Activated CD4-positive, alpha-beta T cell treated with anti-CD3 and anti-CD28 coated beads for 24 hours (primary cell): ENCODE measurements at places on chromosomes 7 and 10.

GRCh38 chr10:69901022-69901421 is 99.3 kb downstream of the COL13A1 start:
- no peak for DNase-seq

DNA sequence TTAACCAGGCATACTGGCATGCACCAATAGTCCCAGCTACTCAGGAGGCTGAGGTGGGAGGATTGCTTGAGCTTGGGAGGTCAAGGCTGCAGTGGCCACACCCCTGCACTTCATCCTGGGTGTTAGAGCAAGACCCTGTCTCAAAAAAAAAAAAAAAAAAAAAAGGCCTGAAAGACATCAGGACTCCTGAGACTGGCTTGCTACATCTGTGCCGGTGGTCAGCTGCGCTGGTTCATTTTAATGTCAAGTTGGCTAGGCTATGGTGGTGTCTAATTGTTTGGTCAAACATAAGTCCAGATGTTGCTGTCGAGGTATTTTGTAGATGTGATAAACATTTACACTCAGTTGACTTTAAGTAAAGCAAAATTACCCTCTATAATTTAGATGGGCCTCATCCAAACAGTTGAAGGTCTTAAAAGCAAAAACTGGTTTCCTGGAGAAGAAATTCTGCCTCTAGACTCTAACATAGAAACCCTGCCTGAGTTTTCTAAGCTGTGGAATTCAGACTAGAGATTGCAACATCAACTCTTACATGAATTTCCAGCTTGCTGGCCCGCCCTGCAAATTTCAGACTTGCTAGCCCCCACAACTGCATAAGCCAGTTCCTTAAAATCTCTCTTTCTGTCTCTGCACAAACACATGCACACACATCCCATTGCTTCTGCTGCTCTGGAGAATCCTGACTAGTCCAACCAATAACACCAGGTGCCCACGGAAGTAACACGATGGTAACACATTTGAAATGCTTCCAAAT is 18.2 kb downstream of the MYOF start:
- no peak for DNase-seq

- peak; percentile 36 for DNase-seq
These were observed 61.0 kb upstream of the TMEM248 start for GRCh38 chr7:66859794-66860645.

GRCh38 chr10:50506861-50507573 is 116.7 kb downstream of the SGMS1 start:
- DNase-seq, result no peak

DNA sequence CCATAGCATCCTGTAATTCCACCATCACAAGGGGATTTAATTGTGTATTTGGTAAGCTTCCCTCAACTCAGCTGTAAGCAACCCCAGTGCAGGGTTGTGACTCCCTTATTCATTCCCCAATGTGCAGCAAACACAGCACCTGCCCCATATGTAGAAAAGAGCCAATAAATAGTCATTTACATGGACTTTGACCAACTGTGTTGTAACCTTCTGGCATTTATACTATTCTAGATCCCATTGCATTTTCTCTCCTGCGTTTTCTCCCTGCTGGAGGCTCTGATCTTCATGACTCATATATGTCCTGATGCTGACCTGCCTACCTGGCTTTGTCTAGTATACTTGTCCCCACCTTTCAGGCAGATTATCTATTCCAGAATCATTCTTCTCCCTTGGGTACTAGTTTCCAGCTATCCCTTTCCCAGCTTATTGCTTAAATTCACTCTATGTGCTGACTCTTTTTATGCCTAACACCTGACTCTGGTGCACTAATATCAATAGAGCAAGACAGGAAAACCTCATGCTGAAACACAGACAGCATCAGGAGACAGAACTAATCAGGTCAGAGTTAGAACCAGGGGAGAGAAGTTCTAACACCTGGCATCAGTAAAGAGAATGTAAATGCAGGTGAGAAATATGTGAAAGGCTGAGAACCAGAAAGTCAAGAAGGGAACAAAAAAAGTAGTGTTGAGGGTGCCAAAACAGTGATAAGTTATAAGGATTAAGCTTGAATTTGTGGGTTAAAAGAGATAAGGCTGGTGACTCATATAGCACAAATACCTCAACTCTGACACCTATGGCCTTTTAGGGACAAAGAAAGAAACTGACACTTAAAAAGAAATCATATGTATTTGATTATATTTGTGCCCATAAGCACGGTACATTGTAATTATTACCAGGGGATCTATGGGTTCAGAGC is 402.7 kb downstream of the IPMK start:
- no peak for DNase-seq

DNA sequence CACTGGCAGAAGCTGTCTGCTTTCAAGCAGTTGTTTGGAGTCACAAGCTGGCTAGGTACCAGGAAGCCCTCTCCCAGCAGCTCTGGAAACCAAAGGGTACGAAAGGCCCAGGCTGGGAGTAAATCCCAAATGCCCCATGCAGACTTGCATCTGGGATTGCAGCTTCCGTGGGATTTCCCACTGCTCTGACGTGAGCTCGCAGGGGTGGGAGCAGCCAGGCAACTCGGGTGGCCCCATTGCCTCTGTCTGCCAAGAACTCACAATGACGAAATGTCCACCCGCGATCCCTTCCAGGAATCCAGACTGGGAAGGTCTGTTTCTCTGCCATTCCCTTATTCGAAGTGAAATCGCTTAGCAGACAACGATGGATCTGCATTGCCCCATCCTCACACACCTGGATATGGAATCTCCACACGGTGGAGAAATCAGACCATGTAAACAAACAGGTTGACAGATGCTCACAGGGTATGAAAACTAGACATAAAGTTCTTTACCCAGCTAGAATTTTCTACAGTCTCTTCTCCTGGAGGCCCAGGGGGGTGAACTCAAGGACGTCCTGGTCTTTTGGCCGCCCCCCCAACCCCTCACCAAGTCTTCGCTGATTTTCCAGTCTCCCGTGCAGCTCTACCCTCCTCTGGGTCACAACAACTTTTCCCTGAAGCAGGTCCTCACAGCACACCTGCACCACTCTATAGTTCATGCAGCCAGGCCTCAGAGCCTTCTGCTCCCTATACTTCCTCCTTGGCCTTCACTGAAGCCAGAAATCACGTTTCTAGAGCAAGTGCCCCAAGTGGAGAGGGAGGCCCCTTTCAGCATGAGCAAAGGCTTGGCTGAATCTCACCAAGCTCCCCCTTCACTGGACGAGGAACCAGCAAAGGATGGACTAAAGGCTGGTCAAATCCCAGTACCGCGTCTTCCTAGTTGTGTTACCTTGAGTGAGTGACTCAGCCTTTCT is 20.0 kb downstream of the SH3PXD2A start:
- DNase-seq, result no peak

DNA sequence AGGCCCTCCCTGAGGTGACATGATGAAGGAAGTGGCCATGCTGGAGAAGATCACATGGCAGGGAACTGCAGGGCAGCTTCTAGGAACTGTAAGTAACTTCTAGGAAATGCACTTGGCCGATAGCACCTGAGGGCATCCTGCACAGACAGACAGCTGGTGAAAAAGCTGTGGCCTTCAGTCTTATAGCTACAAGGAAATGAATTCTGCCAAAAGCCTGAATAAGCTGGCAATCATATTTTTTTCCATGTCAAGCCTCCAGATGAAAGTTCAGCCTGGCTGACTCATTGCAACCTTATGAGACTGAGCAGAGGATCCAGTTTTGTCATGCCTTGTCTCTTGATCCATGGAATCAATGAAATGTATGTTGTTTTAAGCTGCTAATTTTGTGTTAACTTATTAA is 91.1 kb upstream of the CACNA2D1 start:
- DNase-seq, result no peak

- DNase-seq, result no peak
These were observed 77.3 kb upstream of the NXPH1 start for GRCh38 chr7:8356071-8356470.

DNA sequence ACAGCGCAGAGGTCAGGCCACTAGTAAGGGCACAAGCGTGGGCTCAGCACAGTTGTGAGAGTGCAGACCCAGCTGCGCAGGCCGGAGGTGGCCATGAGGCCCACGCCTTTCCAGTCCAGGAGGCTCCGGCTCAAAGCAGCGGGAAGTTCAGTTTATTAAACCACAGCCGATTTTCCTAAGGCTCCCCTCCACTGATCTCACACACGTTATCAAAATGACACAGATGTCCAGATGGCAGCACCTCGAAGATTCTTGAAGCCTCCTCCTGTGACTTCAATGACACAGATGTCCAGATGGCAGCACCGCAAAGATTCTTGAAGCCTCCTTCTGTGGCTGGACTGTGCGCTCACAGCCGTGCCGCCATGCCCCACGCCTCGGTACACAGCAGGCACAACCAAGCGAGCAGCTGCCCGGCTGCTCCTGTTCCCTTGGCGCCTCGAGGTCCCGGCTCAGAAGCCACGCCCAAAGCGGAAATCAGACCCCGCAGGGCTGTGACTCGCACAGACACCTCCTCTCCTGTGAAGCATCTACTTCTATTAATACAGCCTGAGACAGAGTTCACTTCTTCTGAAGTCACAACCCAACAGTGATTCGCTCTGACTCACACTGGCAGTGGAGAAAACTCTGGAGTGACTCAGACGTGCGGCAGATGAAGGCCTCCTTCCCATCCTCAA is 122.7 kb downstream of the MAD1L1 start:
- DNase-seq, result peak; percentile 58

- DNase-seq, result no peak
These were observed 49.6 kb downstream of the PDE1C start for GRCh38 chr7:32020551-32021159.

DNA sequence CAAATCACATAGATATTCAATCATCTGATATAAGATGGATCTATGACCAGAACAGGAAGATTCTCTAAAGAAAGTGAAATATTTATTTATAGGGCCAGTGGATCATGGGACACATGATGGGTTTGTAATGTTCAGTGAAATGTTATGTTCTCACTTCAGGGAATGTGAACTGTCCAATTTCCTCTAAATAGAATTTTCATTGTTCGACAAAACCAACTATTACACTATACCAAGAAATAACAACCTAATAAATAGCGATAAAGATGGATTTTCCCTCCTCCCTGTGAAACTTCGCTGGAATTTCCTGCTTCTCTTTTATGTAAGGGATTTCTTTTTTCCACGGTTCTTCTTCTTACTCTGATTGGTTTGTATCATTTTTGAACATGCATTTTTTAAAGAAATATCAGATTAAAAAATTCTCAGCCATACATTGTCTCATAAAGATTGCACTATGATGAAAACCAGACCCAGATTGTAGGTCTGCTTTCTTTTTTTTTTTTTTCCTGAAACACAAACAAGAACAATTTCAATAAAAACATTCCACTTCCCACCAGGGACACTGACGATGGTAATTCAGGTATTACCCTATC is 139.8 kb upstream of the ZEB1 start:
- no peak for DNase-seq

DNA sequence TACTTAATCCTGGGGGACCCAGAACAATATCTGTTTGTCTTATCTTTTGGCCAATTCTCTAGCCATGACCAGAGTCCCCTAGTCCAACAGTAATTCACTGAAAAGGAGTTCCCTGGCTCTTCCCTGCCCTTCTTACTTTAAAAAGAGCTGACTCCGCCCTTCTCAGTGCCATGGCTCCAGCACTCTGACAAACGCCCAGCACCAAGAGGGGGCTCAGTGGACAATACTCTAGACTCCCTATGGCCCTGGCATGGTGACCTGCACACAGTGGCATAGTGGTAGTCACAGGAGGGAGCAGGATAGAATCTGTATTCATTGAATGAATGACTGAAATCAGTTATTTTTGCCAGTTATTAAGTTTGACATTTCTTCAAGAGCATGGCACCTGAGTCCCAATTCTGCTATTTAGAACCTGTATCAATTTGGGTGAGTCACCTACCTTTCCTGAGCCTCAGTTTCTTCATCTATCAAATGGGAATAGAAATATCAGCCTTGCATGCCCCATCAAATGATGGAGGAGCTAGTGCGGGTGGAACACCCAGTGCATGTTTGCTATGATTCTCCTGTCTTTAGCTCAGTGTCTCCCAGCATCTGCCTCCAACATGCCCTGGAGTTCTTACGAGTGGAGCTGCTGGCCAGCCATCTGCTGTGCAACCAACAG is 69.4 kb downstream of the CLEC2L start:
- DNase-seq, result no peak

DNA sequence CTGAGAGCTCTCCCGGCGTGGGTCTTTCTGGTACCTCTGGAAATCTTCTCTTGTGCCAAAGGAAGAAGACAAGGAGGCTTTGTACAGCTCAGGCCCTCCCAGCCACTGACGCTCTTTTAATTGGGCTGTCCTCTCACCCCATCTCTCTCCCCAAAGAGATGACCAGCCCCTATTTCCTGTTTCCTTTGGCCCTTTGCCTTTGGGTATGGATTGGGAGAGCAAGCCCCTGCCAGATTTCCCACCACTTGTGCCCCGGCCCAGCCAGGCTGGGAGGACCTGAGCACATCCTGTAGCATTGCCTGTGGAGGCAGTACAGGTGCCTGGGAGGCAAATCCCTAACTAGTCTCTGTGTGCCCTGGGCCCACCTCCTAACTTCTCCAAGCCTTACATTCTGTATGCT is 5.7 kb upstream of the PLAC9 start:
- DNase-seq, result no peak

- no peak for DNase-seq
These were observed 222.8 kb downstream of the GALNT17 start for GRCh38 chr7:71354716-71355115.

DNA sequence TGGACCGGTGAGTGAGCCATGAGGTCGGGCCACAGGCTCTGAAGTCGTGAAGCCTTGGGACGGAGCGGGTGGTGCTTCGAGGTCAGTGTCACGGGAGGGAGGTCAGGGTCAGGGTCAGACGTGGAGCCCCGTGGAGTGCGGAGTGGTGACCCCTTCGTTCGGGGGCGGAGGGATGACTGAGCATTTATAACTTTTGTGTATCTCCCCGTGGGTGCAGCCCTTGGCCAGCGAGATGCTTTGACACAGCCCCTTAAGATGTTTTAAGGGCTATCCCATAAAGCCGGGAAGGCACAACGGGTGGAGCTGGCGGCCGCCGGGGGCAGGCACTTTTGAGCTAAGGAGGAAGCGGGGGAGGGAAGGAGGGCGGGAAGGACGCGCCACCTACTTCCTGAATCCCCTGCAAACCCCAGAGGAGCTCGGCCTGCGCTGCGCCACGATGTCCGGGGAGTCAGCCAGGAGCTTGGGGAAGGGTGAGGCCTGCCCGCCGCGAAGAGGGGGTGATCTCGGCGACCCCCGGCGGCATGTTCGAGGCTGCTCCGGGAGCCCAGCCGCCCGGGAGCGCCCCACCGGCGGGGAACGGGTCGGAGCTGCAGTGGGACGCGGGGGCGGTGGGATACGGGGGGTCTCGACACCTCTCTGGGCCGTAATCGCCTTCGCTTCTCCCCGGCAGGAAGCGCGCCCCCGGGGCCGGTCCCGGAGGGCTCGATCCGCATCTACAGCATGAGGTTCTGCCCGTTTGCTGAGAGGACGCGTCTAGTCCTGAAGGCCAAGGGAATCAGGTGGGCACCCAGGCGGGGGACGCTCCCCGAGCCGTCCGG is at the start of gene GSTO1:
TSS of gene GSTO1 (plus strand) at position 400 of the 818 bp plus-strand sequence. CDS start at position 437, 37 bp downstream.
- DNase-seq, result peak; percentile 47
